ENCODE measurements at places on chromosomes 6 and 20.

- no peak for DNase-seq
These were observed 77.3 kb upstream of the SLC35F1 start for GRCh38 chr6:117829594-117830319.

GRCh38 chr6:9810286-9810685, 604.6 kb downstream of the TFAP2A start:
- DNase-seq, result no peak

DNA sequence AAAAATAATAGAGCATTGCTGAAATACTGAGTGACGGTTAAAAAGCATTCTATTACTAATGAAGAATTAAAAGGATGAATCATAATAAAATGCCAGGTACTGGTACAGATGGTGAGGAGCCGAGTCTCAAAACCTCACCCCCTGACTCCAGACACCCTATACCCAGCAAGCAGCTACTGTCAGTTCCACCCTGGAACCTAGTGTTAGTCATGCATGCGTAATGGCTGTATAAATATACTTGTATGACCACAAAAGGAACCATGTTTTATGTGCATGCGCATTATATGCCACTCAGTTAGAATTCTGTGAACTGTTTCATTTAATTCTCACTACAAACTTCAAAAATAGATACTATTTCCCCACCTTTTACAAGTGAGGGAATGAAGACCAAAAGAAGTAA, 568.7 kb upstream of the RNF217 start:
- no peak for DNase-seq

- no peak for DNase-seq
These were observed 78.0 kb upstream of the LYRM2 start for GRCh38 chr6:89716532-89716931.

DNA sequence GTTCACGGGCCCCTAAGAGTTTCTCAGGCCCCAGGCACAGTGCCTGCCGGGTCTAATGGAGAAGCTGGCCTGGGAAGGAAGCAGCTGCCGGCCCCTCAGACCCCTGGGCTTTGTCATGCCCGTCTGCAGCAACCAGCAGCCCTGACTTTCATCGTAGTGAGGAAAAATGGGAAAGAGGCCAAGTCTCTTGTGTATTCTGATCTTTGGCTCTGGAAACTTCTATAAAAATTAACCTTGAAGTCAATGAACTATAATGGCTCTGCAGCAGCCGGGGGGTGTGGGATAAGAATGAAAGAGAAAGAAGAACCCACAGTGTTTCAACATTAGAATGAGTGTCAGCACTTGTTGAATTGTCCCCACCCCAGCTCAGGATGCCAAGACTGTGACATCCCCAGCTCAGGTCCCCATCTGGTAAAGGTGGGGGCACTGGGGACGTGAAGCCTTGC, 12.9 kb downstream of the TGM2 start:
- no peak for DNase-seq

DNA sequence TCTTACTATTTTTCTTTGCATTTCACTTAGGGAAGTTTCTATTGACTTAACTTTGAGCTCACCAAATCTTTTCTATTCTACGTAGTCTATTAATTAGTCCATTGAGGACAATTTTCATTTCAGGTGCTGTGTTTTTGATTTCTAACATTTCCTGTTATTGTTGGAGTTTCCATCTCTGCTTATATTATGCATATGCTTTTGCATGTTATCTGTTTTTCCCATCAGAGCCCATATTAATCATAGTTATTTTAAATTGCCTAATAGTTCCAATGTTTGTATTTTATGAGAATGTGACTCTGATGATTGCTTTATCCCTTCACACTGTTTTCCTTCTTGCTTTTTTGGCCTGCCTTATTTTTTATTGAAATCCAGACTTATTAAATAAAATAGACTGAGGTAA, 414.5 kb upstream of the OPRM1 start:
- no peak for DNase-seq

- DNase-seq, result no peak
These were observed 31.8 kb downstream of the CNKSR3 start for GRCh38 chr6:154478701-154479060.

DNA sequence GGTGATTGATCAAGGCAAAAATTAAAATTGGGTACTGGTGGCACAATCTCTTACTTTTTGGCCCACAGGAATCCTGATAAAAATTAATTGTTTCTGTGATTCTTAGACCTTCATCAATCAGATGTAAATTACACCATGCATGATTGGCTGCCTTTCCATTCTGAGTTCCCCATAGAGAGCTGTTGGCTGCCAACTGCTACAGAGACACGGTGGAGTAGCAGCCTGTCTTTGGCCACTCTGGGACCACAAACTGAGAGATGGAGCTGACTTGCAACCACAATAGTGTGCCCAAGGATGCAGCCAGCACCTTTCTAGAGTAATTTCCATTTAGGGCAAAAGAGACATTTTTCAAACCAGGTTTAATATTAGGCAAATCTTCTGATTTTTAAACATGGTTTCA, 274.3 kb upstream of the MMS22L start:
- DNase-seq, result no peak

DNA sequence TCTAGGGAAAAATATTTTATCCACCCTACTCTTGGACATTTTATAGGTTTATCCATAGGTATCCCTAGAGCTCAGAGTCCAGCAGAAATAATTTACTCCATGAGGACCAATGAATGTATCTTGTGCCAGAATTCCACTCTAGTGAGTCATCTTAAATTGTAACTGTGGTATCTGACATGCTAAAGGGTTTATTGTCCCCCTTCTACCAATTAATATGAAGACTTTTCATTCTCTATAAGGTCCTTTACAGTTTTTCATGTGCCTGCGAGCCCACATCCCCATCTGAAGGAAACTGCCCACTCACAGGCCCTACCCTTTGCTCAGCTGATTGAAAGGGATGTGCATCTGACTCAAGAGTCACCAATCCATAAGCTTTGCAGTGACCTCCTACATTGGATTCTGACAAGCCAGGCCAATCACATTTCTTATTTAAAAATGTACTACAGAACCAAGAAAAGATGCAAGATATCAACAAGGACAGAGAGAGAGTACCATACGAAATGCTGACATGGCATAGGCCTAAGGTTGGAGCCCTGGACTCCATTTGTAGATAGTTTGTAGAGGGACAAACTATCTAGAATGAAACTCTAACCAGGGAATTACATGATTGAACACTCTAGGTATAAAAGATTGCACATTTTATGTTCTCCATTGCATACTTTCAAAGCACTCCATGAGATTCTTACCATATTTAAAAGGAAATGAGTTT, 93.4 kb upstream of the DEFB112 start:
- no peak for DNase-seq

DNA sequence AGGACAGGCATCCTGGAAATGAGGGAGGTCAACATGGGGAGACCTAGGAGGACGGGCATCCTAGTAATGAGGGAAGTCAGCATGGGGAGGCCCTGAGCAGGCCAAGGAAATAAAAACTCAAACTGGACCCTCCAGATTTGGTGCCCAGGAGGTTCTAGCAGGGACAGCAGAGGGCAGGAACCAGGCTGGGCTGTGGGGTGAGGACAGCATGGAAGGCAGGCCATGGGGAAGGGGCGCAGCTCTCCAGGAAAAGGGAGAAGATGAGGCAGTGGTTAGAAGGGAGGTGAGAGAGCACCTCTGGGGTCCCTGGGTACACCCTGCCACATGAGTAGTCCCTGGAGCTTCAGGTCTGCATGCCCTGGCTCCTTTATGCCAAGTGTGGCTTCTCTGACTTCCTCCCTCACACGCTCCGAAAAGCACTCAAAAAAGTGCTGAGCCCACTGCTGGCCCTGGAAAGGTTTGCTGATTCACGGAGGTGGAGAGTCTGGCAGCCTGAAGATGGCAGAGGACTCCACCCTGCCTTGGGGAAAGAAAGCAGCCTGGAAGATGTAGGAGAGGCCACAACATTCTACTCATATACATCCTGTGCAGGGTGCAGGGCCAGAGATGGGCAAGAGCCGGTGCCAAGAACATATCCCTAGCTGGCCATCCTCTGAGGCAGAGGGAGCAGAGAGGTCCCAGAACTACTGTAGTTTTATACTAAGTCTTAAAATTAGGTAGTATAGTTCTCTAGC, 154.9 kb downstream of the MRPL14 start:
- DNase-seq, result no peak

DNA sequence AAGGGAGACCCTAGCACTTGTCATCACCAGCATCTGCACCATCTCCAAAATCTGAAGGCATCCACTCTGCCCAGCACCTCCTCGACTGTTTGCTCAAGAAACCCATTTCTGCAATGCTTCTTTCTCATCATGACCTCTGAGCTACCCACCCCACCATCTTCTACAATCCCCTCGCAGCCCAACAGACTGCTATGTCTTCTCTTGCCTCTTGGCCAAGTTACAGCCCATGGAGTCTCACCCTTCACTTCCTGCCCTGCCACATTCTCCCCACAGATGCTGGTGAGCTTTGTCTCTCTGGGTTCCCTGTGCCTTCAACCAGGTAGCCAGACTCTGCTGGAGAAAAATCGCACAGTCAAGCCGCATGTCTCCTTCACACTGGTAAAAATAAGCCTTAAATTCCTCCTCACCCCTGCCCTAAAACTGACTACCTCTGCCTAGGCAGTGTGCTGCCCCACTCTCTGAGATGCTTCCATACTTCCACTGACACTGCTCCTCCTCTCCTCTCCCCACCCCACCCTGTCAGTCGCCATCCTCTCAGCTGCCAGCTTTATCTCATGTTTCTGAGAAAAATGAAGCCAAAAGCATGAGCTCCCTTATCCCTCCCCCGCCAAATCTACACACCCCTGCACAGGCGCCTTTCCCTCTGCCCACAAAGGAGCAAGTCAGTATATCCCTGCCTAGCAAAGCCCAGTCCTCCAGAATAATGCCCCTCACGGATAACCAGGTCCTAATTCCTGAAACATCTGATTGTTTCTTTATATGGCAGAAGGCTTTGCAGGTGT, 2.3 kb upstream of the TXNDC5 start:
- DNase-seq, result no peak

DNA sequence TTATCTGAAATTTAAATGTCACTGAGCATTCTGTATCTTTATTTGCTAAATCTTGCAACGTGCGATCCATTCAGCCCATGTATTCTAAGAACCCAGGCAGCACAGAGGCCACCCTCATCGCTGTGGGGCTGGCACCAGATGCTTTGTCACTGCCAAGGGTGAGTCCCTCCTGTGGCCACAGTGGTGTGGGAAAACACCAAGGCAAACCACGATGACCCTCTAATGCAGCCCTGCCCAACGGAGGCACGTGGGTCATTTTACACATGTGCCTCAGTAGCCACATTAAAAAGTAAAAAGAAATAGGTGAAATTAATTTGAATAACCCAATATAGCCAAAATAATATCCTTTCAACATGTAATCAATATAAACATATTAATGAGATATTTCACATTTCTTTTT, 221.7 kb downstream of the UNC5CL start:
- DNase-seq, result no peak

DNA sequence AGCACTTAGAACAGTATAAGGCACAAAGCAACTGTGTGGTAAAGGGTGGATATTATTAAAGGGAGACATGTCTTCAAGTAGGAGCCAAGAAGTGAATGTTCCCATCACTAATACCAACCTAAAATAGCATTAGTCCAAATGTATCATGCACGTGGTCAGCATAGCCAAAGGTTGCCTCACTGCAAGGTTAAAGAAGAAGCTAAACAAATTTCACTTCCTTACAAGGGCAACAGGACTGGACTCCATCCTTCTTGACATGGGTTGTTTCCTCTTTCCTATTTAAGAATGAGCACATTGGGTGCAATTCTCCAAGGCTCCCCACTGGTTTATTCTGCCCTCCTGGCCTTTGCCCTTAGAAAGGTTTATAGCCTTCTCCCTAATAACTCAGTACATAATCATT, 186.7 kb downstream of the PHACTR1 start:
- DNase-seq, result no peak

Measured in D721Med (cell line).